ENCODE measurements at places on chromosomes 2 and 18. TPM values are rescaled to one million over a fixed set of nuclear protein-coding genes. Genes with fewer than 3 reads are reported as not detected.

SLC14A1 gene
- total RNA-seq, result 31.0 TPM

MTLN gene
- total RNA-seq, result 74.2 TPM

EFR3B gene
- 0.51 TPM for total RNA-seq

MERTK gene
- total RNA-seq, result 6.6 TPM

DSG1 gene
- not detected for total RNA-seq

GAL3ST2 gene
- not detected for total RNA-seq

FBXO15 gene
- total RNA-seq, result 0.83 TPM

RSAD2 gene
- 1.7 TPM for total RNA-seq

PRKAG3 gene
- 0.26 TPM for total RNA-seq

SLC35G4 gene
- total RNA-seq, result not detected

YWHAQ gene
- total RNA-seq, result 323 TPM

ATF2 gene
- total RNA-seq, result 44.2 TPM

MARS2 gene
- total RNA-seq, result 3.3 TPM

FASTKD1 gene
- 19.3 TPM for total RNA-seq

KIAA2012 gene
- total RNA-seq, result under 0.01 TPM

IL36RN gene
- not detected for total RNA-seq

TMEM169 gene
- total RNA-seq, result 0.26 TPM

SMPD4 gene
- 11.2 TPM for total RNA-seq

SLC23A3 gene
- 1.8 TPM for total RNA-seq

FAM237A gene
- not detected for total RNA-seq

CD8B gene
- not detected for total RNA-seq

OTOS gene
- not detected for total RNA-seq

SH3RF3 gene
- 10.1 TPM for total RNA-seq

KLHL30 gene
- 1.2 TPM for total RNA-seq

KCNG3 gene
- under 0.01 TPM for total RNA-seq

COLEC11 gene
- 0.83 TPM for total RNA-seq

LINC00305 gene
- not detected for total RNA-seq

RGPD4 gene
- total RNA-seq, result not detected

CFAP65 gene
- not detected for total RNA-seq
